Suppressor macrophage (primary cell): ENCODE measurements at places on chromosomes 6 and 20.
A peak's percentile ranks its signal among the peaks of the same experiment; 100 is the strongest.

GRCh38 chr6:142884214-142885035 lies 60.6 kb downstream of the HIVEP2 start:
- no peak for DNase-seq

DNA sequence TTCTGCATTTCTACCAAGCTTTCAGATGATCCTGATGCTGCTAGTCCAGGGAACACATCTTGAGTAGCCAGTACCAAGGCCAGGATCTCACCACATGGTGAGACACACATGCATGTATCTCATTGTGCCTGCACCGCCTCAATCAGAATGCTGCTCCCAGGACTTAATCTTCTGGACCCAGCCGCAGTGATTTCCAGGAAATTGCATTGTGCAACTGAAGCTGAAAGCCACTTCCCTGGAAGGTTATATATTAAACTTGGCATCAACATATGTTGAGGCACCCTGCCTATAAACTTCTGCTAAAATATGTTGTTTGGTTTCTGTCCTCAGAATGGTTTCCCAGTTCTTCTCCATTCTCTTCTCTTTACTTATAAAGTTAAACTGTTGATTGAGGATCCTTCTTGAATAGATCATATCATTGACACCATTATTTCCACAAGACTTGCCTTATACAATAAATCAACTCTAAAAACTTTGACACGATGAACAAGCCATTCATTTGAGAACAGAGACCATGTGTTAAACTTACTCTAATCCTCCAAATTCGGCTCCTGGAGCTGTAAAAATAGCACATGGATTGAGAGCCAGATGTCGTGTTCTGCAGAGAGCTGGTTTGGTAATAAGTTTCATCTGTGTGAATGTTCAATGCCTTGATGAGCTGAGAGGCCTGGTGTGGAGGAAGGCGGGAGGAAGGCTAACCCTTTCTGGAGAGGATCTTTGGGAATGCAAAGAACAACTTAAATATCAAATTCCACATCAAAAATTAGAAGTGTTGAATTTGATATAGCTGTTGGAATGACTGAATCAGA lies 65.0 kb upstream of the PCSK2 start:
- no peak for DNase-seq

DNA sequence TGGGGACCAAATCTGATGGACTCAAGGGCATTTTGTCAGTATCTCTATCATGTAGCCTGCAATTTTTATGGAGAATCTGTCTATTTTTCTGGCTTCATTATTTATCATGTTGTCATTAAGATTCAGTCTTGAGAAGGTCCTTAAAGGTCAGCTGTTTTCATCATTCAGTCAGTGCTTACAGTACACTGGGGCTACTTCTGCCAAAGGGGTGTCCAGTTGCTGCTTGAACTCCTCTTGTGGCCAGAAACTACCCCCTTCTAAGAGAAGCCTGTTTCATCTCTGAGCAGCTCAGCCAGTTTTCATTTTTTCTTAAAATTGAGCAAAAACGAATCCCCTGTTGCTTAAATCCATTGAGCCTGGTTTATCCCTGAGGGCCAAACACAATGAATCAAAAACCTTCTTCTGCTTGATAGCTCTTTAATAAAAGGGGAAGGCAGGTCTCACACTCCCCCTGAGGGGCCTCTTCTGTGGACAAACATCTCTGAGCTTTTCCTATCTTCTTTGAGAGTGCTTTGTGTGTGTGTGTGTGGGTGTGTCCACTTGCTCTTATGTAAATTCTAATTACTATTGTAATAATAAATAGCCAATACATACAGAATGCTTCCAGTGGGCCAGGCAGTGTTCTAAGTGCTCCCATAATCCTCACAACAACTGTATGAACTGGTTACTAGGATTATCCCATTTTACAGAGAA lies 172.2 kb downstream of the PLCB1 start:
- no peak for DNase-seq

DNA sequence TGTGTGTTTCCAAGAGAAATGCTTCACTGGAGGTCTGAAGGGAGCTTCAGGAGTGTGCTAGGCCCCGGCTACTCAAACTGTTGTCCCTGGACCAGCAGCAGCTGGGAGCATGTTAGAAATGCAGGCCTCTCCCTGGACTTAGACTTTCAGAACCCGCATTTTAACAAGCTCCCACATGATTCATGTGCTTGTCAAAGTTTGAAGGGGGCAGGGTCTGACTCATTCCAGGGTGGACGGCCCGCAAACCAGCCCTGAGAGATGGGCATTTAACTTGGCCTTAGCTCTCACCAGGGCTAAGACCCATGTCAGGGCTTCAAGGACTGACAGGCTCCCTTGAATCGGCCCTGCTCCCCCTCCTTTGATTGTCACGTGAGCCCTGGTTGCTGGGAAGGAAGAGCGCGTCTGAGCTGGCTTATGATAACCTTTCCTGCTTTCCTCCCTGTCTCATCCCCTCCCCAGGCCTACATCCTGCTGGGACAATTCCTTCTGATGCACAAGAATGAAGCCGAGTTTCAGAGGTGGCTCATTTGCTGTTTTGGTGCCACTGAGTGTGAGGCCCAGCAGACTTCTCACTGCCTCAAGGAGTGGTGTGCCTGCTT lies 35.5 kb downstream of the BANF2 start:
- DNase-seq: no peak

- DNase-seq: no peak
Measured at GRCh38 chr6:153130515-153131036, 506 bp downstream of the RGS17 start.

DNA sequence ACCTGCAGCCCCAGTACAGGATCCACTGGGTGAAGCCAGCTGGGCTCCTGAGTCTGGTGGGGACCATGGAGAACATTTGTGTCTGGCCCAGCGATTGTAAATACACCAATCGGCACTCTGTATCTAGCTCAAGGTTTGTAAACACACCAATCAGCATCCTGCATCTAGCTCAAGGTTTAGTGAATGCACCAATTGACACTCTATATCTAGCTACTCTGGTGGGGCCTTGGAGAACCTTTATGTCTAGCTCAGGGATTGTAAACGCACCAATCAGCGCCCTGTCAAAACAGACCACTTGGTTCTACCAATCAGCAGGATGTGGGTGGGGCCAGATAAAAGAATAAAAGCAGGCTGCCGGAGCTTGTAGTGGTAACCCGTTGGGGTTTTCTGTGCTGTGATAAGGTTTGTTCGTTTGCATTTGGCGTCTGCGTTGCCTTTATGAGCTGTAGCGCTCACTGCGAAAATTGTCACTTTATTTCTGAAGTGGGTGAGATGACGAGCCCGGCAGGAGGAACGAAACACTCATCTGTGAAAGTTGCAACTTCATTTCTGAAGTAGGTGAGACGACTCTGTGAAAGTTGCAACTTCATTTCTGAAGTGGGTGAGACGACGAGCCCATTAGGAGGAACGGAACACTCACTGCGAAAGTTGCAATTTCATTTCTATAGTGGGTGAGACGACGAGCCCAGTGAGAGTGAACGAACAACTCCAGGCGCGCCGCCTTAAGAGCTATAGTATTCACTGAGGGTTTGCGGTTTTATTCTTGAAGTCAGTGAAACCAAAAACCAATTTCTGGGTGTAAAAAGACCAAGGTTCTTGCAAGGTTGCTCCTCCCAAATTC lies 31.1 kb downstream of the SERPINB6 start:
- peak; percentile 54 for DNase-seq

GRCh38 chr20:58554541-58554940 lies 39.3 kb upstream of the APCDD1L start:
- DNase-seq: no peak

DNA sequence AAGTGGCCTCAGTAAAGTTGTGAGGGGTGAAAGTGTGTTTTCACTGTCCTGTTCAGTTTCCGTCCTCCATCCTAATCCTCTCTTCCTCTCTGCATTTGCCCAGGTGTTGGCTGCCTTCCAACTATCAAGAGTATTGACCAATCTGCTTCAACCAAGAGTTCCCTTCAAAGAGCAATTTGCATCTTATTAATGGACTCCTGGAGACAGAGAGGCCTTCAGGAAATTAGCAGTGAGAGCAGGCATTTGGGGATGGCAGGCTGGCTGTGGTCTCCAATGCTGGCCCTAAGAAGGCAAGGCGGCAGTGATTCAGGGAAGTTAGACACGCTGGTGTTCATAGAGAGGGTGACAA lies 77.2 kb downstream of the GPR6 start:
- DNase-seq: no peak

- no peak for DNase-seq
Measured at GRCh38 chr20:32511358-32512046, 73.6 kb downstream of the NOL4L start.

- peak; percentile 82 for DNase-seq
Measured at GRCh38 chr6:27752038-27752885, 159.9 kb downstream of the OR2B2 start.

- no peak for DNase-seq
Measured at GRCh38 chr6:158766621-158767455, 52.3 kb downstream of the EZR start.

DNA sequence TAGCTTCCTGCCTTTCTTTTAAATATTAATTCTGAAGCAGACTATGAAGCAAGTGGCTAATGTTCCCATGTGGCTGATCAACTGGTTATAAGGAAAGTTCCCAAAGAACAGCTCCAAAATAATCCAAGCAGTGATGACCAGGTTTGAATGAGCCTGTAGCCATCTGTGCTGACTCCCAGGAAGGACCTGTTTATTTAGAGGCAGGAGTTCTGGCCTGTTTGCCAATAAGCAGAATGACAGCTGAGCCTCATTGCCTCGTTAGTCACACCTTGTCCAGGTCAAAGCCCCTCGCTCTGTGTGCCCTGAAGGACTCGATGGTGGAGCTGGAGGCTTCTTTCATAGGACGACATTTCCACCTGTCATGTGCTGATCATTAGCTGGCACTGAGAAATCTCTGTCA lies 97.4 kb downstream of the TMEM170B start:
- no peak for DNase-seq

DNA sequence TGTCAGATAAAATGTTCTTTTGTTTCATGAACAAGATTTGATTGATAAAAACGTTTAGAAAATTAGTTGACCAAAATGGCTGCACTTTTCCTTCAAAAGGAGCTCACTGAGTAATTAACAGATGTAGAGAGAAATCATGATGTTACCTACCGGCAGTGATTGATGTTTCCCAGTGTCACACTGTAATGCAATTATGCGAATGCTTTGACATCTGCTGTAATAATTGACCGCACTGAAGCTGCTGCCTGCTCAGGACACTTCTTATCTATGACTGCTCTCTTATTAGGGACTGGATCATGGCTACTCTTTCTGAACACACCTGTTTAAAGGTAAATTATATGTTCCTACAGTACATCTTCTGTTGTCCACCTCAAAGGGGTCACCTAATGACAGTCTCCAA lies 94.6 kb downstream of the GPR63 start:
- DNase-seq: no peak

DNA sequence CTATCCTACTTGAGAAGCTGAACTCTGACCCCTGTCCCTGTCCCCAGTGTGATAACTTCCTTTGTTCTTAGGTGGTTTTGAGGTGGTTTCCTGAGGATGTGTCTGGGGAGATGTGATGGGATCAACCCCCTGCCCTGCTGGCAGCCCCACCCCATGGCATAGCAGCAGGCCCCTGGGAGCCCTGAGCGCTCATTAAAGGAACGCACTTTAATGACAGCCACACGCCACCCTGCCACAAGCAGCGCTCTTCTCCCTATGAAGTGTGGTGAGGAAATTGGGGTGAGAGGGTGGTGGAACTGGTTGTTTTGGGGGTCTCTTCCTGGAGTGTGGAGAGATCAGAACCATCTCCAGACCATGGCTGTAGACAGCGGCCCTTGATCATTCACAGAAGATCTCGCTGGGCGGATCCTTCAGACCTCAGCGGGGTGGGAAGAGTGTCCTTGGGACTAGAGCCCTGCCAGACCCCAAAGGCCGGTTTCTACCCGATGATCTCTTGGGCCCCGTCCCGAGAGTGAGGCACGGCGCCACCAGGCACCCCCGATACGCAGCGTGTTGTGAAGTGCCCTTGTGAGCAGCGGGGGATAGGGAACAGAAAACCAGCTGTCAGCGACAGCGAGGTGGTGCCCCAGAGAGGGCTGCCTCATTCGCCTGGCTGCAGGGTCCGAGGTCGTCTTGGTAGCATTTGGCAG lies 45.4 kb downstream of the SYNJ2 start:
- no peak for DNase-seq

GRCh38 chr6:137884149-137884909 lies 17.3 kb downstream of the TNFAIP3 start:
- no peak for DNase-seq

GRCh38 chr6:43951063-43951755 lies 176.0 kb downstream of the MRPL14 start:
- peak; percentile 64 for DNase-seq

DNA sequence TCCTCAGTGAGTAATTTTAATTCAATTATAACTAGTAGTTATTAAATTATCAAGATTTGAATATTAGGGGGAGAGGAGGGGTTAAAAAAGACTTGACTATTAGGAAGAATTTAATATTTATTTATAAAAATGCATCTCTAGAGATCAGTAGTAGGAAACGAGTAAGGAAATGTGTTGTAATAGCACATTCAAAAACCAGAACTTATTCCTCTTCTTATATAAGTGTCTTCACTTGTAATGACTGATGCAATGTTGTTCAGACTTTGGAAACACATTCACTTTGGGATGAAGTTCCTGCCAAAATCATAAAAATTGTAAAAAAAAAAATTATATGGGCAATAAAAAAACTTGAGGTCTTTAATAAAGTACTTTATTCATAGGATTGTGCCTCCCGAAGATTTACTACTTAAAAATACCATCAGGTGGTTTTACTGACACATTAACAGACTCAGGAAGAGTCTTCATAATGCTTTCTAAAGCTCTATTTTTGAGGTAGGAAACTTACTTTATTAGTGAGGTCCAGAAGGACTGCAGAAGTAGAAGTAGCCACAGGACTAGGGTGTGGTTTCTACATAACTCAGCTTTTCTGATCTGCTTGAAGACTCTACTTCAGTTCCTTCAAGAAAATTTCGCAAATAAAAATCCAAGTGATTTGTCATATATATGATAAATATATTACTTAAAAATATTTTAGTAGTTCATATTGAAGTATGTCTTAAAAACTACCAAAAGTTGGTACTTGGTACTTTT lies 59.8 kb downstream of the CCDC170 start:
- peak; percentile 69 for DNase-seq

DNA sequence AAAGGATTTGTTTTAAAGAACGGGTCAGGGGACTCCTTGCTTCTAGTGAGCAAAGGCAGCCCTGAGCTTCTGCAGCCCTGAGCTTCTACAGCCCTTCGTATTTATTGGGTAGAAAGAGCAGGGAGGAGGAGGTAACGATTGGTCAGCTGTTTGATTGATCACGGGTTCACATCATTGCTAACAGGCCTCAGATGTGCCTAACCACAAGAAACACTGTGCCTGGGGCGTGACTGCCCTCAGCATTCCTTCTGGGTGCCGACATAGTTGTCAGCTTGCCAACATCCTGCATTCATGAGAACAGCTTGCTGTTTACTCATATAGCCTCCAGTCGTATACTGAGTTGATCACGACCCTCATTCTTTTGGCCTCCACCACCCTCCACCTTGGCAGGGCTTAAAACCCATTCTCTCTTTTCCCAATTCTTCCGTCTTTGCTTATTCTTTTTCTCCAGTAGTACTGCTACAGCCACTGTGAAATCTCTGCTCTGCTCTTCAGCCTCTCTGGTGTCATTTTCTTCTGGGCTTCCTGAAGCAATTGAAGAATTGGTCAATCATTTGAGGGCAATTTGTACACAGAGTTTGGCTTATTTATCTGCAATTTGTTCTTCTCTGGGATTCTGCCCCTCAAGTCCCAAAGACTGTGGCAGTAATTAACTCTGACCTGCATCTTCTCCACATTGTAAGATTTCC lies 25.4 kb upstream of the NOP56 start:
- DNase-seq: no peak
